ENCODE measurements at places on chromosomes 6 and 20.
A peak's percentile ranks its signal among the peaks of the same experiment; 100 is the strongest.

GRCh38 chr20:35541783-35542662, at the start of gene ERGIC3:
Gene ERGIC3, plus strand, starts transcription at chr20:35542078. Its CDS starts 20 bp downstream, at chr20:35542098.
- DNase-seq: peak; percentile 97

GRCh38 chr6:49462599-49462926, 490 bp downstream of the MMUT start:
- no peak for DNase-seq

DNA sequence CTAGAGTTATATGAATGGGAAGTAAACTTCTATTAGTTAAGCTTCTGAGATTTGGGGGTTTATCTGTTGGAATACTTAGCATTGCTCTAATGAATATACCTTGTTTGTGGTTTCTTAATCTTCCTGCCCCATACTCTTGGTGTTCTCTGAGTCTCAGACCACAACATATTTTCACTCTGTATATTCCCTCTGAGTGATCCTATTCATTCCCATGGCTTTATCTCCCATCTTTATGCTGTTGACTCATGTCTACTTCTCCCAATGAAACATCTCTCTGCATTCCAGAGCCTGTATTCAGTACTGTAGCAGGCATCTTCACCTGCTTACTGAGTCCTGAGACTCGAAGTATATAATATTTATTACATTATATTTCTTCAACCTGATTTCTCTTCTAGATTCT, 283.7 kb upstream of the MAP3K7 start:
- no peak for DNase-seq

DNA sequence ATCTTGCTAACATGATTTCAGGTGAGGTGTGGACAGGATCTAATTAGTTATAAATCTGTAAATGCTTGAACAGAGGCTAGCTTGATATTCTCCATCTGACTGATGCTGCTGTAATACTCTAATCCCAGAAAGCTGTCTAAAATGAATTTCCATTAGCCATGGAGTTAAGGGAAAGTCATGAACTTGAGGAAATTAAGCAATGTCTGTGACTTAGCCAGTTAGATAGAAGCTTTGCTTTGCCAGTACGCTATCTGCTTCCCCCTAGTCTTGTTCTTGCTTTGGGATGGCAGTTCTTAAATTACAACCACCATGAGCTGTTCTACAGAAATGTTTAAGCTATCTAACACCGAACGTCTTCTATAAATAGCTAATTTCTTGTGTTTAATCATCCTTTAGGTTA, 195.7 kb downstream of the PRL start:
- DNase-seq: no peak

DNA sequence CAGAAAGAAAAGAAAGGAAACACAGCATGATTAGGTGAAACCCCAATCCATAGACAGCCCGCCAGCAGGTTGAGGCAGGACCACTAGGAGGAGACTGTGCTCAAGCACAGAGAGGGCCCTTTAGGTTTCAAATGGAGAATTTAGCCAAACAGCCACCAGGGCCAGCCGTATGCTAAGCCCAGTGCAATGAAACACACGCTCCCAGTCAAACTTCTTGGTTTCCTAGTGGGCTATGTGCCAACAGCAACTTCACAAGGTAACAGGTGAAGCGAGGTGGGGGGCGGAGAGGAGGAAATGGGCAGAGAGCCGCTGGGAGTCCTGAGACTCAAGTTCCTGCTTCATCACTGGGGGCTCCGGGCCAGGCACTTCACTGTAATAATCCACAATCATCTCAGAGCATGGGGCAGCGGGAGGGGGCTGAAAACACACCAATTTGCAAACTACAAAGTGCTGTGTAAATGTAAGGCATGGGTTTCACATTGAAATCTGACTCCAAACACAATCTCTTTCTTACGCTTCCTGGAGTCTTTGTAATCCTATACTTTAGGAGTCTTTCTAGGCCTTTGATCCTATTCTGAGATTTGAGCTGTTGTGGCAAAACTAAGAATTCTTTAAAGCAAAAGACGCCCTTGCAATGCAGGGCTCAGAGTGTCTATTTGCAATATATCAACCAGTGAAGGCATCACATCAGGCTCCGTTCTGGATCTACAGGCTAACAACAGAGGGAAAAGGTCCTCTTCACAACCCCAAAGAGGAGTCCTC, 117.3 kb downstream of the OPRM1 start:
- DNase-seq: peak; percentile 71

GRCh38 chr20:59737073-59737666, 132.8 kb downstream of the PHACTR3 start:
- DNase-seq: no peak

DNA sequence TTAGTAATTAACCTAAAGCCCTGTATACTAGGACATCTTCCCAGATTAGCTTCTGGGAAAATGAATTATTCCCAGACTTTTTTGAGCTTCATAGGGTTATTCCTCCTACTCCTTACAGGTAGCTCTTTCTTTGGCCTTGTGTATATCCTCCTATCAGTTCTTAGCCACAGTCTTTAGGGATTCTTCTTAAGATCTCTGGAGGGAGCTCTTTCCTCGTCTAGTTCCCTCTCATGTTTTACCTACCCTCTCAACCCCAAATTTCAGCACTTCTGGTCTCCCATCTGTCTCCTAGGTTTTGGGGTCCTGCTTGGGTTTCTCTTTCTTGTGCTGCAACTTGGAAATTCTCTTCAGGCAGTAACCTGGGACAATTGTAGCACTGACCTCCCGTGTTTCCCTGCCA, 46.4 kb upstream of the SLC35B3 start:
- peak; percentile 77 for DNase-seq

GRCh38 chr6:160457823-160458222, 109.6 kb downstream of the SLC22A3 start:
- no peak for DNase-seq

DNA sequence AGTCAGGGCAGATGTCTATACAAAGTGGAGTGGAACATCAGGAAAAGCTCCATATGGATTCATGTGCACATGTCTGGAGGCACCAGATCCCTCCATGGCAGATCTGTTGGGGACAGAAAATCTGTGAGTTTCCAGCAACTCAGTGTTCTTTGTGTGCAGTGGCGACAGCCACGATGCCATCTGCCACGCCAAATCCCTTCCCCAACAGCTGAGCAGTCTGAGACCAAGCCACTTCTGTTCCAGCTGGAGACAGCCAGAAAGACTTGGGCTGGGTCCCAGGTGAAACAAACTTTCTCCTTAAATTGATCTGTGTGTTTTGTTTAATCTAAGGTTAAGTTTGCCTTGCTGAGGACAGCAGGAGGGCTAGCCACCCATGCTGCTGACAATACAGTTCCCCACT, 22.9 kb downstream of the FKBP1A start:
- no peak for DNase-seq

DNA sequence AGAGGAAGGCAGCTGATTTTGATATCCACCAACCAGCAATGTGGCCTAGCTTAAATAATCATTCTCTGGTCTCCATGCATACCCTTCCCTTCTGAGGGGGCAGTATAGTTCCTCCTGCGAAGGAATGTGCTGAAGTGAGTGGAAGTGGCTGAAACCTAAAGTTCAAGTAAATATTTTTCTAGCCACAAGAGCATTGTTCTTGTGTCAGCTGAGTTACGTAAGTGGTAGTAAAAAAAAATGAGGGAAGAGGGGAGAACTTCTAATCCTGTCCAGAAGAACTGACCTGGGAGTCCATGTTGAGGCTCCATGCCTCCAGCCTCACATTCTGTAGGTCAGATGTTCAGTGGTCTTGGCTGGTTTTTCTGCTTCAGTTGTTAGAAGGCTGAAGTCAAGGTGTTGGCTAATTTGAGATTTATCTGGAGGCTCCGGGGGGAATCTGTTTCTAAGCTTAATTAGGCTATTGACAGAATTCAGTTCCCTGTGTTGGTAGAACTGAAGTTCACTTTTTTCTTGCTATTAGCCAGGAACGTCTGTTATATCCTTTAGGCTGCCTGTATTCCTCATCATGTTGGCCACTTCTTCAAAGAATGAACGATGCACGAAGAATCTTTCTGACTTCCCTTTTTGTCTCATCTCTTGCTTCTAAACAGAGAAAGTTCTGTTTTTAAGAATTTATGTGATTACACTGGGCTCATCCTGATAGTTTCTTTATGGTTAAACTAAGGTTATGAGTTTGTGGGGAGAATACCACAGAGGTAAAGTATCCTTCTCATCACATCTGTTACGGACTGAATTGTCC, 207.1 kb upstream of the PRSS16 start:
- DNase-seq: peak; percentile 38

GRCh38 chr20:52010541-52010940, 181.0 kb downstream of the ZFP64 start:
- no peak for DNase-seq

GRCh38 chr6:147279427-147279826, 75.2 kb downstream of the STXBP5 start:
- DNase-seq: no peak

GRCh38 chr20:39850246-39850645, 838.8 kb downstream of the MAFB start:
- DNase-seq: no peak

- DNase-seq: no peak
Observed at GRCh38 chr6:12442455-12442854, 152.3 kb downstream of the EDN1 start.

DNA sequence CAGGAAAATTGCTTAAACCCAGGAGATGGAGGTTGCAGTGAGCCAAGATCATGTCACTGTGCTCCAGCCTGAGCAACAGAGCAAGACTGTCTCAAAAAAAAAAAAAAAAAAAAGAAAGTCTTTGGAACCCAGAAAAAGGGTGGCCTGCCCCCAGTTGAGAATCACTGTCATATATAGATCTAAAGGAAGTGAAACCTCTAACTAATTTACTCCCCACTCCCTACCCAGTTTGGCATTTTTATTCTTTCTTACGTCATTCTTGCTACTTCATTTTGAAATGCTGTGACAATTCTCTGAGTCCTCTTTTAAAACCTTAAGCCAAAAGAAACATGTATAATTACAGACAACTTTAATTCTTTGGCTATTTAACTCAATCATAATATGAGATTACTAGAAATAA, 254.8 kb downstream of the CDC5L start:
- no peak for DNase-seq

DNA sequence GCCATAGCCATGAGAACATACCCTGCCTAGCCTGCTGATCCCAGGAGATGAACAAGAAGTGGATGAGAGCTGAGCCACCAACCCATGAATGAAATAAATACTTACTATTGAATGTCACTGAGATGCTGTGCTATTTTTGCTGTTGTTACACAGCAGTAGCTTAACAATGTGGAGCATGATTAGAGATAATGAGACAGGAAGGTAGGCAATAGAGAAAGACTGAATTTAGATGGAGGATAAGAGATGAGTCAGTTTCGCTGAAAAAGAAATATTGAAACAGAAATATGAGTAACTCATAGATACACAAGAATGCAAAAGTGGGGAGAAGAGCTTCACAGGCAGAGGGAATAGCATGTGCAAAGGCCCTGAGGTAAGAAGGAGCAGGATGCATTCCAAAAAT, 94.9 kb upstream of the TOP1 start:
- DNase-seq: no peak

DNA sequence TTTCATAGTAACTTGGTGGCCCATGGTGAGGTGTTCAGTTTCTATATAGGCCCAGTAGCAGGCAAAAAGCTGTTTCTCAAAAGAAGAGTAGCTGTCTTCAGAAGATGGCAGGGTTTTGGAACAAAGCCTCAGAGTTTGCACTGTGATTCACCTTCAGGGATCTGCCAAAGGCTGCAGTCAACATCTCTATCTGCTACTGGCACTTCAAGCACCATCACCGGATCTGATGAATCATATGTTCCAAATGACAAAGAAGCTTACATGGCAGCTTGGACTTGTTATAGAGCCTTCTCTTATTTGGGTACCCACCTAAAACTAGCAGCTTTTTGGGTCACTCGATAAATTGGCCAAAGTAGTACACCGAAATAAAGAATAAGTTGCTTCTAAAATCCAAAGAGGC, 39.5 kb downstream of the PKIB start:
- no peak for DNase-seq

- DNase-seq: no peak
Observed at GRCh38 chr20:46177768-46178167, 59.7 kb downstream of the CD40 start.

- DNase-seq: no peak
Observed at GRCh38 chr6:74969591-74970267, 236.1 kb downstream of the COL12A1 start.

- no peak for DNase-seq
Observed at GRCh38 chr20:546353-546752, 2.8 kb upstream of the CSNK2A1 start.

GRCh38 chr6:133241086-133241900, at the start of gene EYA4:
Gene EYA4, plus strand, starts transcription at chr6:133241357. Its CDS starts 33,424 bp downstream, at chr6:133274781.
- peak; percentile 77 for DNase-seq
